ENCODE measurements at places on chromosomes 2 and 18.

GRCh38 chr18:25349131-25349925 lies 2.6 kb downstream of the ZNF521 start:
- no peak for DNase-seq

DNA sequence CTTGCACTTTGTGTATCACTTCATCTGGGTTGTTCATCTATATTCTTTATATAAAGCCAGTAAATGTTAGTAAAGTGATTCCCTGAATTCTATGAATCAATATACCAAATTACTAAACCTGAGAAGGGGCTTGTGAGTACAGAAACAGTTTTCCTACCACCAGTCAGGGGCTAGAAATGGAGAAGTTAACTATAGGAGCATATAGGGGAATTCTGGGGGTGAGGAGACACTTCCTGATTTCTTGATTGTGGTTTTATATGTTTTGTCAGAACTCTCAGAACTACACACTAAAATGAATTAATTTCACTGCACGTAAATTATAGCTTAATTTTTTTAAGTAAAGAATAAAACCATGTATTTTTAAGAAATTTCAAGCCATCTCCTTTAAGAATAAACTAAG lies 93.7 kb downstream of the SESTD1 start:
- no peak for DNase-seq

DNA sequence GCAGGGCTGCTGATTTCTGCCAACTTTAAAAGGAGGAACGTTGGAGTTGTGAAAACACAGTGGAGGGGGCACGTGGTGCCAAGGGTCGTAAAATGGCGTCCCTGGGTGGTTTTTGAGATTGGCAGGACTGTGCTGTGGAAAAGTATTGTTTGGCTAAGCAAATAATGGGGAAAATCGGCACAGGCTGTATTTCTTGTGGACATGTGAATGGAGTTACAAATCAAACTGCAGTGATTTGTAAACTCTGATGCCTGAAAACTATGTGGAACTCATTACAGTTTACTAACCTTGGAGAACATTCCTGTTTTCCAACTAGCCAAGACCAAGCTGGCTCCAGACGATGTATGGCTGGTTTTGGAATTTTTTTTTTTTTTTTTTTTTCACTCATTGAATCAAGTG lies 68.7 kb downstream of the KCTD1 start:
- DNase-seq, result no peak

DNA sequence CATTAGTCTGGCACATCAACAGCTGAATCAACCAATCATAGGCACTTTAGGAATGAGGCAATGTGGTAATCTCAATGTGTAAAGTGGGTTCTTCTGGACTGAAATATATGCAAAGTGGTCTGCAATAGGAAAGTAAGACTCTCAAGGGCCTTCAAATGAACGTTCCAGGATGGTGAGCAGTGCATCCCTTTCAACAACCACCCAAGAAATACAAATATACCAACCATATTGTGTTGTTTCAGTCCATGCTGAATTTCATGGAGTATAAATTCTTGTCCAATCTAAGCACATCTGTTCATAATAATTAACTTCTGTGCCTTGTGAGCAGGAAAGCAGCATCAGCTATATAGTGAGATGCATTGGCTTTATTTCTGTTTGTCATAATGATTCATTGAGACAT lies 556.2 kb downstream of the THSD7B start:
- no peak for DNase-seq

GRCh38 chr2:27281855-27282559 lies at the start of gene TRIM54:
Gene TRIM54, plus strand, starts transcription at chr2:27282429. Its CDS starts 303 bp downstream, at chr2:27282732.
- DNase-seq, result no peak

DNA sequence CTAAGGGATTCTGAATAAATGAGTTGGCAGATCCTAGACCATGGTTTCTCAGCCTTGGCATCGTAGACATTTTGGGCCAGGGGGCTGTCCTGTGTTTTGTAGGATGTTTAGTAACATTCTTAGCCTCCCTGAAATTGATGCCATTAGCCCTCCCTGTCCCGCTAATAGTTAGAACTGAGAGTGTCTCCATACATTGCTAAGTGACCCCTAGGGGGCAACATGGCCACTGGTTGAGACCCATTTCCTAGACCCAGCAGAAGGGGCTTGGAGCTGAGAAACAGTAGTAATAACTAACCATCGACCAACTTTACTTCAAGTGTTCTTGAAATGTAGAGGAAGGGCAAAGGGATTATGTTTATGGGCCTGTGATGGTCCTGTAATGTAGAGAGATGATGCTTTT lies 40.8 kb downstream of the KCMF1 start:
- DNase-seq, result no peak

GRCh38 chr2:190583507-190584337 lies 49.2 kb upstream of the NEMP2 start:
- DNase-seq, result no peak

DNA sequence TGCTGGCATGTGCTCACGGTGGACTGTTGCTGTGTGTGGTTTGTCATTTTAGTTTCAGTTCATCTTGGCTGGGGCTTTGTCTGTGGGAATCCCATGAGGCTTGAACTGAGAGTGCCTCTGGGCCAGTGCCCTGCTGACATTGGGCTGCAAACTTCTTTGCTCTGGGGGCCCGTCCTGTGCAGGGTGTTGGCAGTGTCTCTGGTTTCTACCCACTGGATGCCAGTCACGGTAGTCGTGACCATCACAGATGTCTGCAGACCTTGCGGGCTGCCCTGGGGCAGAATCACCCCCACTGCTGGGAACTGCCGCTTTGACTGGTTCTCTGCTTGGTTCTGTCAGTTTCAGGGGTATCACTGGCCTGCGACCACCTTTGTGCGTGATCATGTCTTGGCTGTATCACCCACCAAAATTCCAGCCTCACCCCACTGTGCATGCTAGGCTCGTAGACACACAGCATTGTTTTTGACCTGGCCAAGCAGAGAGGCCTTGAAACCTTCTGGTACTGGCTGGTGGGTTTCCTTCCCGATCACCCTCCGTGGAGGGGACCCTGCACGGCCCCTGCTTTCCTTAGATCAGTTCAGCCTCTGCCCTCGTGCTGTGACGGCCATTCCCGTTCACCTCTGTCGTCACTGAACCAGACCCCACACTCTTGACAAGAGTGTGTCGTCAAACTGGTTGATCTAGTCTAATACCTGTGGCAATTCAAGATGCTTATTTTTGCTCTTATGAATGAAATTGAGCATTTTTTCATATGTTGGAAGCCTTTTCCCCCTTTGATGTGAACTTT lies 57.6 kb downstream of the KCNG2 start:
- no peak for DNase-seq

- DNase-seq, result no peak
Observed at GRCh38 chr2:110837446-110838409, 105.4 kb downstream of the ACOXL start.

GRCh38 chr2:239465017-239466001 lies 64.5 kb upstream of the HDAC4 start:
- DNase-seq, result no peak
